Hematopoietic multipotent progenitor cell treated with erythropoietin and hydrocortisone succinate and interleukin-3 and kit ligand, for 4 days (in vitro differentiated cells): ENCODE measurements at places on chromosomes 4 and X.

DNA sequence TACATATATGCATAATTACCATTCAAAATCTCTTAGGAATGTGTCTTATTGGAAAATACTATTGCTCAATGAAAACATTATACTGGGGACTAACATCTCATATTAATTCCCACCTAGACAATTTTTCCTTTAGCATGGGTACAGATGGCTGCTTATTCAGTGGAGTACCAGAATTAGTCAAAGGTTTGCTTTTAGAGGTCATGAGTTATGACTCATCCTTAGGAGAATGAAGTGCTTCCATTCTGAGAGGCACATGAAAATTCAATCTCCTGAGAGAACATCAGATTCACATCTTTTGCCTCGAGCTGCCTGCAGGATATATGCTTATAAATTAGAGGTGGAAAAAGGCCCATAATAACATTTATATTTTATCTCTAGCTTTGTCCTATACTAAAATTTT lies 378.0 kb upstream of the DMD start:
- DNase-seq: no peak

- DNase-seq: no peak
Measured at GRCh38 chr4:8012517-8012916, 72.9 kb upstream of the AFAP1 start.

DNA sequence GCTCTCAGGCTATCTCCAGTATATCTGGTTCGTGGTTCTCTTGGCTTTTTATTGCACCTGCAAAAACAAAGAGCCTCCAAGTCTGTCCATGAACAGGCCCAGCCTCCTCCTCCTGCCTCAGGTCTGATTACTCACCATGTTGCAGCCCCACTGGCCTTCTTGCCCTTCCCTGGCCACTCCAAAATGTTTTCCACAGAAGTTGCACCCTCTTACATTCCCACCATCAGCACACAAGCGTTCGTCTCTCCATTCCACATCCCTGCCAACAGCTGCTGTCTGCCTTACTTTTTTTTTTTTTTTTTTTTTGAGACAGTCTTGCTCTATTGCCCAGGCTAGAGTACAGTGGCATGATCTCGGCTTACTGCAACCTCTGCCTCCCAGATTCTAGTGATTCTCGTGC lies 86.7 kb downstream of the RFC1 start:
- no peak for DNase-seq

DNA sequence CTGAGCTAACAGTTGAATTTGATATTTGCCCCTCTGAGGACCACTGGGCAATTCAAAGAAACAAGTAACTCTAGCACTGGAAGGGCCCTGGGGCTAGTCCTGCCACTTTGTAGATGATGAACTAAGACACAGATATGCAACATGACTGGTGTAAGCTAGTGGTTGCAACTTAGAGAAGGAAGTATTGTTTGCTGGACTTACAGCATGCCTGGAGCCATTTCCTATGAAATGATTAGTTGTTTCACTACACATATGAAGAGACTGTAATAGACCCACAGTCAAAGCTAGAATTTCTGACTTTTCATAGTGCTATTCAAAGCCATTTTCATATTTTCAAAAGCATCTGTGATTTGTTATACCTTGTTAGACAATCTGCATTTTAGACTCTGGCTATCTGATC lies 96.2 kb downstream of the TSPAN7 start:
- DNase-seq: no peak

- DNase-seq: peak; percentile 16
Measured at GRCh38 chr4:185730849-185731608, 81.0 kb downstream of the SORBS2 start.

GRCh38 chr4:155818639-155819038 lies 47.4 kb downstream of the ASIC5 start:
- DNase-seq: no peak
